Activated T-helper 2 cell treated with anti-CD3 and anti-CD28 coated beads, Interferon-gamma antibody, Interleukin-2, Interleukin-4, amounts not matched to agents 10 μg/mL and 5 μg/mL and 100 μg/mL, durations not matched to agents 14 hours and 24 hours and 36 hours (primary cell): ENCODE measurements at places on chromosomes 5 and 9. TPM values are rescaled to one million over a fixed set of nuclear protein-coding genes. Genes with fewer than 3 reads are reported as not detected.

COQ4 gene
- total RNA-seq: 49.6 and 52.2 TPM in 2 replicates

C9 gene
- total RNA-seq: not detected in 2 replicates

DNA sequence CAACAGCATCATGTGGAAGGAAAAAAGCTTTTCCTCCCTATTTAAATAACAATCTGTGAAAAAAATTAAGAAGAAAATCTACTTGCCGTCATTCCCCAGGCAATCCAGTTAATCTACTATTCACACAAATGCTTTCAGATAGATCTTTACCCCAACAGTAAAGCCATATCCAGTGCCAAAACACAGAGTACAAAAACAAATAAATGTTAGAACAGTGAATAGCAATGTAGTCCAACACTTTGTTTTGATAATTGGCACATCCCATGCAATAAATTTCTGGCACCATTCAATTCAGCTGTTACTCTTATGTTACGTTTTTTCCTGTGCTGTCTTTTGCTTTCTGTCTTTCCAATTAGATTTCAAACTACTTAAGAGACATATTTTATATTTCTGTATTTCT lies 2245.5 kb upstream of the WWC1 start:
- DNase-seq: no peak

DNA sequence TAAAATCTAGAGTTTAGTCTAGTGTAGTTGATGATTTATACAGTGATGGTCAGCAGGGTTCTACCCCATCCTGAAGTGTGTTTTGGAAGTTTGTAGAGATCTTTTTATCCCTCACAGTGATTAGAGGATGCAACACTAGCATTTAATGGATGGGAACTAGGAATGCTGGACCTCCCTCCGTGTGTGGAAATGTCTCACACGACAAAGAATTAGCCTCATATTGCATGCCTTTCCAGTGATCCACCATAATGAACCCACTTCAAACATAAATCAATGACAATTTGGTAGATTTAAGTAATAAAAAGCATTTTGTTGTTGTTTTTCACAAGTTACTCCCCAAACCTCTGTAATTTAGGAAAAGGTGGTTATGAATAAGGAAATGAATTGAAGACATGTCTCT lies 82.5 kb upstream of the LMNB1 start:
- no peak for DNase-seq

DNA sequence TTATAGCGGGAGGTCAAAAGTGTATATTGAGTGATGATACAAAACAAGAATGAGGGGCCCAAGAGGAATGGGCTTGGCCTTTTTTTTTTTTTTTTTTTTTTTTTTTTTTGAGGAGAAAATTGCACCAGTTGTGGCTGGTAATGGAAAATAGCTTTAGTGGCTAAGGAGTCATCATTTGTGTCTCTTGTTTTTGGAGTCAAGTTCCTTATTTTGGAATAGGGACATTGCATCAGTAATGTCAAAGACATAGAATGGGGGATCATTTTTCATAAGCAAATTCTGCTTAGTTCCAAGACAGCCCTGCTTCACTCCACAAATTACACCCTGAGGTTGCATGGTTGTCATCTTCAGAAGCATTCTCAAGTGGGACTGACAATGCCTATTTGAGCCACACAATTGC lies 137.4 kb downstream of the STK32A start:
- DNase-seq: no peak

- DNase-seq: no peak
Observed at GRCh38 chr9:92986176-92987119, 39.1 kb downstream of the FGD3 start.

- DNase-seq: no peak
Observed at GRCh38 chr5:82717738-82718137, 359.5 kb downstream of the TMEM167A start.
